Smooth muscle cell of the pulmonary artery (primary cell): ENCODE measurements at places on chromosomes 3 and 15. TPM values are rescaled to one million over a fixed set of nuclear protein-coding genes. Genes with fewer than 3 reads are reported as not detected.

The P4HTM gene
- 55.4 and 56.2 TPM in 2 replicates for total RNA-seq

The GRM7 gene
- total RNA-seq, result not detected in 2 replicates

The ADGRG7 gene
- 0.07 TPM in 1 of 2 replicates, not detected in the other for total RNA-seq

The MESP2 gene
- 0.66 and 0.78 TPM in 2 replicates for total RNA-seq

The PLA2G4D gene
- under 0.01 TPM in 1 of 2 replicates, not detected in the other for total RNA-seq

The GOLGA6L10 gene
- total RNA-seq, result 0.85 and 1.3 TPM in 2 replicates

The UBA7 gene
- total RNA-seq, result 51.1 and 54.4 TPM in 2 replicates

The PLA2G4B gene
- 1.1 and 1.2 TPM in 2 replicates for total RNA-seq

The SLC25A26 gene
- 16.3 TPM in 2 replicates for total RNA-seq
